ENCODE measurements at places on chromosomes 7 and 10. TPM values are rescaled to one million over a fixed set of nuclear protein-coding genes. Genes with fewer than 3 reads are reported as not detected.

Gene CALY
- not detected for total RNA-seq

DNA sequence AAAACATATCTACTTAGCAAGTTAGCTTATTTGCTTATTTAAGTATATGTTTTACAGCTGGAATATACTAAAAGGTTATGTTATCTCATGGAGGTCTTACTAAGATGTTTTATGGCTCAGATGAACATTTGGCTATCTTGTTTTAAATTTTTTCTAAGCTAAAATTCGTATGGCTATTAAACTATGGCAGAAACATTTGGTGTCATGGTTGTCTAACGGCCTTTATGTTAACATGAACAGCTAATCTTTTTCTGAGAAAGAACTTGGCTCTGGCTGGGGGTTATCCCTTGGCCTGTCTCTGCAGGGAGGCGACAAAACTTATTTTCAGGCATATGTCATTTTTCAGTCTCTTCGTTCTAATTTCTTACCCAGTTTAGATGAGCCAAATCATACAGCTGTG, 101.5 kb upstream of the MTPN start:
- no peak for DNase-seq

- no peak for DNase-seq
Measured at GRCh38 chr7:47233996-47234395, 347.9 kb downstream of the TNS3 start.

DNA sequence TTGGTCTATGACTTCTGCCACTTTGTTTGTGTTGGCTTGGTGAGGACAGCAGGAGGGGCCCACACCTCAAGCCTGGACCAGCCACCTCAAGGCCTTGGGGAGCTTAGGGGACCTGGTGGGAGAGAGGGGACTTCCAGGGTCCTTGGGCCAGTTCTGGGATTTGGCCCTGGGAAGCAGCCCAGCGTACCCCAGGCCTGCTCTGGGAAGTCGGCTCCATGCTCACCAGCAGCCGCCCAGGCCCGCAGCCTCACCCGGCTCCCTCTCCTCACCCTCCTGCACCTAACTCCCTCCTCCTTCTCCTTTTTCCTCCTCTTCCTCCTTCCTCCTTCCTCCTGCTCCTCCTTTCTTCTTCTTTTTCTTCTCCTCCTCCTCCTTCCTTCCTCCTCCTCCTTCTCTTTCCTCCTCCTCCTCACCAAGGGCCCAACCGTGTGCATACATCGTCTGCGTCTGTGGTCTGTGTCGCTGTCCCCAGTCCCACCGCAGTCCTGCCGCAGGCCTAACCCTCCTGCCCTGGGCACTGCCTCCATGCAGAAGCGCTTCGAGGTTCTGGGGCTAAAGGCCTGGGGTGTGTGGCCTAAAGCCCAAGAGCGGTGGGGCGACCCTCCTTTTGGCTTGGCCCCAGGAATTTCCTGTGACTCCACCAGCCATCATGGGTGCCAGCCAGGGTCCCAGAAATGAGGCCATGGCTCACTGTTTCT, 5.3 kb downstream of the EN2 start:
- DNase-seq: no peak

GRCh38 chr7:107100824-107101223, 56.3 kb downstream of the PRKAR2B start:
- no peak for DNase-seq

DNA sequence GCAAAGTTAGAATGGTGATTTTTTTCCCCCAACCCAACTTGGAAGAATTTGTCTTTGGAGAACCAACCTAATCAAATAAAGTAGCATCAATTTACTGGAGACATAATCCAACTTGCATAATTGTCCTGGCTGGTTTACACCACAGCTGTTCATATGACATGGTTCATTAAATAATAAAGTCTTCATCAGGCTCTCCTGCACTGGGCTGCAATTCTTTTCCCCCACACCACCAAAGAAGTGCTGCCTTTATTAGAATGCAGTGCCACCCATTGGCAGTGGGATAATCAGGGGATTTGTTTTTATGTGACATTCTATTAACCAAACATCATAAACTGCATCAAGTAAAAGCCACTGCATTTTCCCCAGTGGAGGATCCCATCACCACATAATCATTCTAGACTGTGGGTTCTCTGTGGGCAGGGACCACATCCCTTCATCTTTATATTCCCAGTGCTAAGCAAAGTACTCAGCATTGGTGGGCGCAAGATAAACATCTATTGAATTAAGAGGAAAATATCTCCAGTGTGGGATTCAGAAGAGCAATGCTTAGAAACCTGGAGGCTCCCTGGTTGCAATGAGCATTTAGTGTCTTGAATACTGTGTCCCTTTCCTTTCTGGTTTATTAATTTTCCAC, 322.0 kb downstream of the KCNMA1 start:
- DNase-seq: no peak

DNA sequence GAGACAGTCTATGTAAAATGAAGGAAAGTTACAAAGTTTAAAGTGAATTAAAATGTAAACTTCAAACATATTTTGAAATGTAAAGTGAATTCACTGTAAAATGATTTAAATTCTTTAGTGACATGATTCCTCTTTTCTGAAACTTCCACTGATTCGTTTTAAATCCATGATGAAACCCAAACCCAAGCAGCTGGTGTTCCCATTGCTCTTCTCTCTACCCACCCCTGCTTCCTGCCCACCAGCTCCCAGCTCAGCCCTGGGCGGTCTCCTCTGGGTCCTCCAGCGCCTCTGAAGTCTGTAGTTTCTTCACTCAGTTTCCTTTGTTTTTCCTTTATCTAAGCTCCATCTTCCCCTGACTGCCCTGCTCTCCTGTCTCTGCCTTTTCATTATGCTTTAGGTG, 175.9 kb downstream of the SNX10 start:
- DNase-seq: no peak

DNA sequence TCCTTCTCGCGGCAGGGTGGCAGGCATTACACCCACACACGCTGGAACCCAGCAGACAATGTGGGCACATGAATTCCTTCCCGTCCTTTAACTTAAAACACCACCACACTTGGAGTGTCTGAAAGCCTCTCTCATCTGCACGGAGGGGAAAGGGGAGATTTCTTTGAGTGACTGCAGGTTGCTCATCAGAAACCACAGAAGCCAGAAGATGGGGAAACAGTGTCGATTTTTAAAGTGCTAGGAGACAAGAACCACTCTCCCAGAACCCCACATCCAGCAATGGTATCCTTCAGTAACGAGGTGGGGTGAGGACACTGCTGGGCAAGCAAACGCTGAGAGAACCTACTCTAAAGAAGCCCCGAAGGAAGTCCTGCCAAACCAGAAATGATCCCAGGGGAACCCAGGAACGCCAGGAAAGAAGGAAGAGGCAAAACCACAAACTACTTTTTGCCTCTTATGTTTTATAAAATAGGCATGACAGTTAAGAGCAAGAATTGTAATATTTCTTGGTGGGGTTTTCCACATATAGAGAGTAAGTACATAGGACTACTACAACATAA, 254.3 kb downstream of the ELFN1 start:
- DNase-seq: no peak

GRCh38 chr10:32961895-32962369, 3.9 kb upstream of the ITGB1 start:
- no peak for DNase-seq

- DNase-seq: no peak
Measured at GRCh38 chr10:88439932-88440331, 143.2 kb downstream of the RNLS start.

DNA sequence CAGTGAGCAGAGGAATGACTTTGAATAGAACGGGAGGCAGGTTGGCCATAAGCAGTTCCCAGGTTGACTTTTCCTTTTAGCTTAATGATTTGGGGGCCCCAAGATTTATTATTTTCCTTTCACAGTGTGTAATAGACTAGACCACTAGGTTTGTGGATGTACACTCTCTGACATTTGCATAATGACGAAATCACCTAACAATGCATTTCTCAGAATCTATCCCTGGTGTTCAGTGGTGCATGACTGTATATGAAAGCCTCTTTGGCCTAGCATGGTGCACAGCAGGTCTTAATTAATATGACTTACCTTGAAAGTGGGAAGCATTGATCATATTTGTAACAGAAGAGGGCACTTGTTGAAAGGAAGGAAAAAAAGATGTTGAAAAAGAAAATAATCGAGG, 761.9 kb downstream of the TYW1 start:
- no peak for DNase-seq

GRCh38 chr7:26441611-26442277, 150.1 kb downstream of the SNX10 start:
- DNase-seq: no peak

Gene MXI1
- total RNA-seq: 10.3 TPM

Gene LMOD2
- total RNA-seq: not detected

DNA sequence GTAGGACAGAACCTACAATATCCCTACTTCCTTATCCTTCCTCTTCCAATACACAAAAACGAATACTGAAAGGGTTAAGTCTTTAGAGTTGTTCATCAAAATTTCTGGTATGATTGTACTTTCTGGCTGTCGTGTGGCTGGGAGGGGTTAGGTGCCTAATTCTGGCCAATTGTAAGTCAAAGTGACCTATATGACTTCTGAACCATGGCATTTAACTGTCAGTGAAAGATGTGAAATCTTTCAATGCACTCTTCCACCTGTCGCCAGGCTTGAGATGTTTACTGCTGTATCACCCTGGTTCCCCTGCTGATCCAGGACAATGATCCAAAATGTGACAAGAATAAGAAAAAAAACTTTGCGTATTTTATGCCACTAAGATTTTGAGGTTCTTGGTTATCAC, 20.8 kb downstream of the EPC1 start:
- DNase-seq: no peak

Gene CXCL12
- 0.97 TPM for total RNA-seq
